ENCODE measurements at places on chromosomes 6 and 20.

GRCh38 chr6:3822747-3823445 lies 26.3 kb upstream of the FAM50B start:
- no peak for DNase-seq

GRCh38 chr6:68087399-68088133 lies 547.5 kb upstream of the ADGRB3 start:
- no peak for DNase-seq

GRCh38 chr20:6347916-6348315 lies 225.1 kb upstream of the FERMT1 start:
- no peak for DNase-seq

- no peak for DNase-seq
These were observed 375.7 kb upstream of the POU3F2 start for GRCh38 chr6:98458708-98459107.

GRCh38 chr6:134974370-134974769 lies 24.5 kb upstream of the ALDH8A1 start:
- no peak for DNase-seq

- no peak for DNase-seq
These were observed 699.0 kb downstream of the HDGFL1 start for GRCh38 chr6:23268348-23268747.

DNA sequence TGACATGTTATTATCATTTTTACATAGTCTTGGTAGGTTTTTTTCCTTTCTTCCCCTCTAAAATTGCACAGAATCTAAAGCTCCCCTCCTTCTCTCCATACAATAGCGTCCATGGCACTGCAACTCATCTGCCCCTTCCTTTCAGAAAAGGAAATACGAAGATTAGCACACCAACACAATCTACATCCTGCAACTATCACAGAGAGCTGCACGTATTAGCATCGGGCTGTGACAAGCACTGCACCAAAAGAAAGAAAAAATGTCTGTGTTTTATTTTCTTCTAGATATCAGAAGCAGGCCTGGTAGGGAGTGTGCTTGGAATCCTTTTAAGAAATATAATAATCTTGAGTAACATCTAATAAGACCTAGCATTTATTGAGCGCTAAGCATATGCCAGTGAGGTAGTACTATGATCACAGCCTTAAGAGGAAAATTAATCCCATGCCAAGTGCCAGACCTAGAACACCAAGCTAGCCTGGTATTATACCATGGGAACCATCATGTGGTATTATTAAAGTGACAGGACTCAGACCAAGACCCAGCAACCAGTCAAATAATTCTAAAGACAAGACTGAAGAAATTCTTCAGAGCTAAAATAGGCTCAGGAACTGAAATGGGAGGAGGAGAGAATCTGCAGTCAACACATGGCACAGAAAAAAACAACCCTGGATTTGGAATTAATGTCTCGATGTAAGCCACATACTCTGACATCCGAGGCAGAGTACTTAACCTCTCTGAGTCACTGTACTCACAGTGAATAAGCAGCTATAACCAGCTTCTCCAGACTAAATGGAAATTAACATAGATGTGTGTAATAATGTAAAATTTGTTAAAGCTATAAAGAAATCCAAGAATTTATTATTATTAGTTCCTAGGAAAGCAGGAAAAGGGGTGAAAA lies 124.3 kb downstream of the IPCEF1 start:
- no peak for DNase-seq

DNA sequence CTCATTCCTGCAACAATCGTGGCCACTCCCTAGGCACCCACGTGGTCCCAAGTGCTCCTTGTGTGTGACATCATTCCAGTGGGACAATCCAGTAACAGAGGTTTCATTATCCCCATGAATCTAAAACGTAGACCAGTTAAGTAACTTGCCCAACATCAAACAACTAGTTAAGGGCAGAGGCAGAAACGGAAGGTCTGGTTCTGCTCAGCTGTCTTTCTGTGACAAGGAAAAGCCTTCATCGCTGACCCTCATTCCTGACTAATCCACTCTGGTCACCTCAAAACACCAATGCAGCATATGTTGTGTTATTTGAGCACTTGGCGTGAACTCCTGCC lies 261.4 kb upstream of the JARID2 start:
- DNase-seq, result no peak

DNA sequence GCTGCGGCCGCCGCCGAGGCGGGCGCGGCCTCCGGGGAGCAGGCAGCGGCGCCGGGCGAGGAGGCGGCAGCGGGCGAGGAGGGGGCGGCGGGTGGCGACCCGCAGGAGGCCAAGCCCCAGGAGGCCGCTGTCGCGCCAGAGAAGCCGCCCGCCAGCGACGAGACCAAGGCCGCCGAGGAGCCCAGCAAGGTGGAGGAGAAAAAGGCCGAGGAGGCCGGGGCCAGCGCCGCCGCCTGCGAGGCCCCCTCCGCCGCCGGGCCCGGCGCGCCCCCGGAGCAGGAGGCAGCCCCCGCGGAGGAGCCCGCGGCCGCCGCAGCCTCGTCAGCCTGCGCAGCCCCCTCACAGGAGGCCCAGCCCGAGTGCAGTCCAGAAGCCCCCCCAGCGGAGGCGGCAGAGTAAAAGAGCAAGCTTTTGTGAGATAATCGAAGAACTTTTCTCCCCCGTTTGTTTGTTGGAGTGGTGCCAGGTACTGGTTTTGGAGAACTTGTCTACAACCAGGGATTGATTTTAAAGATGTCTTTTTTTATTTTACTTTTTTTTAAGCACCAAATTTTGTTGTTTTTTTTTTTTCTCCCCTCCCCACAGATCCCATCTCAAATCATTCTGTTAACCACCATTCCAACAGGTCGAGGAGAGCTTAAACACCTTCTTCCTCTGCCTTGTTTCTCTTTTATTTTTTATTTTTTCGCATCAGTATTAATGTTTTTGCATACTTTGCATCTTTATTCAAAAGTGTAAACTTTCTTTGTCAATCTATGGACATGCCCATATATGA lies 3.2 kb downstream of the MARCKS start:
- DNase-seq, result no peak

DNA sequence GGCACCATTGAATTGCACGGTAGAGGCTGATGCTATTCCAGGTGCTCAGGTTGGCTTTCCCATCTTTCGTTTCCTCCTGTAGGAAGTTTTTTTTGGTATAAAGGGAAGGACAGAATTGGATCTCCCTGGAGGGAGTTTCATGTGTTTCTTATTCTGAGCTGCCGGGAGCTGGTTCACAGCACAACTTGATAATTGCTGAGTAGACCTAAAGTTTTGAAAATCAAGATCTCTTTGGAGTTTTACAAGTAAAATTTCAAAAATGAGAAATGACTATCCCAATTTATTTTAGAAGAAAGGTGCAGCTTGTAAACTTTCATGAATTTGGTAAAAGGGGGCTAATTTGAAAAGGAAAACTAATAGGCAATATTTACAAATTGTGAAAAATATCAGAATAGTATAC lies 125.2 kb upstream of the ESR1 start:
- no peak for DNase-seq

DNA sequence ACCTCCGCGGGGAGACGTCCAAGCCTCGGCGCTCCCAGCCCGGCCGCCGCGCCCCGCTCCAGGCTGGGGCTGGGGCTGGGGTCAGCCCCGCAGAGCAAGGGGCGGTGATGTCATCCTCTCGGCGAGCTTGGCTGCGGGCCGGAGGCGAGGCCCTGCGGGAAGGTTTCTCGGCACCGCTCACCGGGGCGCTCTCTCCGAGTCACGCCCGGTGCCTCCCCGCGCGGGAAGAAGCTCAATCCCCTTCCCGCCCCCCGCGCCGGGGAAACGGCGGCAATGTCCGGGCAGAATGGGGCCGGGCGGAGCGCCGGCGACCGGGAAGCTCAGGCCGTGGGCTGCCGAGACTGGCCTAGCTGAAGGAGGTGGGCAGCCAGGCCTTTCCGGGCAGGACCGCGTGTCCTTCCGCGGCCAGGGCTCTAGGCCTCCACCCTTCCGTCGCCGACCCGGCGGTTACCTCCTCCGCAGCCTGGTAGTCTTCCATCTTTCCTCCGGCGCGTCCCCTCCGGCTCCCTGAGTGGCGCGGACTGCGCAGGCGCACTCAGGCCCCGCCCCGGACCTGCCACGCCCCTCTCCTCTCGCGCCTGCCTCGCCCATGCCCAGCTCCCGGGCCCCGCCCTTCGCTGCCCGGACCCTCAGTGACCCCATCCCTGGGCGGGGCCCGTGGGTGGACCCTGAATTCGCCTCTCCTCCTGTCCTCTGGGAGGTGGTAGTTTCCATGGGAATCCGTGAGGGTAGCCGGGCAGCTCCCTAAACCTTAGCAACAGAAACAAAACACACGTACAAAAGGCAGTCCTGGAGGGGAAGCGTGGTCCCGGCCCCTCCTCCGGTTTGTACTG lies at the start of gene DYNLT1:
TSS of gene DYNLT1 (minus strand) at position 513 of the 833 bp plus-strand sequence. CDS start at position 478, 35 bp downstream.
- DNase-seq, result no peak

DNA sequence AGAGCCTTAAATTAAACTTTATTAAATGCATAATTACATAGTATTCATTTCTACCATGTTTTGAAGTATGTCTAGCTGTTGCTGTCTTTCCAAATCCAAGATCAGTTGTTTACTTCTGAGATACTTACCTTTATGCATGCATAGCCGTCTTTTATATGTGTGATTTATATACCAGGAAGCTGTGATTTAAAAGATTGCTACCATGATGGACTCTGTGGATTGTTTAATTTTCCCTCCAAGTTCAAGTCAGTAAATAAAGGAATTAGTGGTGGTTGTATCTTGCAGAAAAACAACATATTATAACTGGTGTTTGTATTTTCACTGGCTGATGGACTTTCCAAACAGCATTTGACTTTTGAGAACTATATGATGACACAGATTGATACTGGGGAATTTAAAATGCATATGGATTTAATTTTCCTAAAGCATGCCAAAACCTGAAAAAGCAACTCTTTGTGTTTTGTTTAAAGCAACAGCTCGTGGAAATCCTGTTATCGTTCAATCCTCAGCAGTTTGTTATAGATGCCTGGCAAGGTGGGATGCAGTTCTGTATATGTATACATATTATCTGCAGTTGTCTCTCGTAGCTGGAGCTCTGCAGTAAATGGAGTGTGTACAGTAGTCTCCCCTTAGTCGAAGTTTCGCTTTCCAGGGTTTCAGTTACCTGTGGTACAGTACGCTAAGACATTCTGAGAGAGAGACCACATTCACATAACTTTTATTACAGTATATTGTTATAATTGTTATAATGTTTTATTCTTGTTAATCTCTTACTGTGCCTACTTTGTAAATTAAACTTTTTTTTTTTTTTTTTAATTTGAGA lies 77.1 kb downstream of the CBFA2T2 start:
- no peak for DNase-seq

DNA sequence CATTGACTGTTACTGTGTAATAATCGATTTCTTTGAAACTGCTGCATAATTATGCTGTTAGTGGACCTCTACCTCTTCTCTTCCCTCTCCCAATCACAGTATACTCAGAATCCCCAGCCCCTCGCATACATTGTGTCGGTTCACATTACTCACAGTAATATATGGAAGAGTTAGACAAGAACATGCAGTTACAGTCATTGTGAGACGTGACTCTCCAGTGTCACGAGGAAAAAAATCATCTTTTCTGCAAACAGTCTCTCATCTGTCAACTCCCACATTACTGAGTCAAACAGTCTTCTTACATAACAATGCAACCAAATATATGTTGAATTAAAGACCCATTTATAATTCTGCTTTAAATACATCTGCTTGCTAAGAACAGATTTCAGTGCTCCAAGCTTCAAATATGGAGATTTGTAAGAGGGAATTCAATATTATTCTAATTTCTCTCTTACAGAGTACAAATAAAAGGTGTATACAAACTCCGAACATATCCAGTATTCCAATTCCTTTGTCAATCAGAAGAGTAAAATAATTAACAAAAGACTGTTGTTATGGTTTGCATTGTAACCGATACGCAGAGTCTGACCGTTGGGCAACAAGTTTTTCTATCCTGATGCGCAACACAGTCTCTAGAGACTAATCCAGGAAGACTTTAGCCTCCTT lies 113.3 kb downstream of the TMEM242 start:
- DNase-seq, result no peak

- DNase-seq, result no peak
These were observed 11.8 kb upstream of the ZMYND8 start for GRCh38 chr20:47368301-47368700.

DNA sequence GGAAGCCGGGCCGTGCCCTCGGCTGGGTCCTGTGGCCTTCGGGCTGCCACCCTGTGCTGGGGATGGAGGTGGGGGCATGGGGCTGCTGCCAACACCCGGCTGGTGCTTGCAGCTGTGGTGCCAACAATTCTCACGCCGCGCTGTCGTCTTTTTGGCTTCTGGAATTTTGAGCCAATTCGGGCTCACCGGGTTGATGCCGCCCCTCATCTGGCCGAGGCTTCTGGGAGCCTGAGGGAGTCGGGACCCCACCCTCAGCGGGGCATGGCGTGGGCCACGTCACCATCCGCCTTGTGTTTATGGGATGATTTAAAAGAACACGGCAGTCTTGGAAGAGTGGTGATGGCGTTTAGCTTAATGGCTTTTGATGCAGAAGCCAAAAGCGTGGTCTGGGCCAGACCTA lies 8.7 kb upstream of the NPBWR2 start:
- no peak for DNase-seq

DNA sequence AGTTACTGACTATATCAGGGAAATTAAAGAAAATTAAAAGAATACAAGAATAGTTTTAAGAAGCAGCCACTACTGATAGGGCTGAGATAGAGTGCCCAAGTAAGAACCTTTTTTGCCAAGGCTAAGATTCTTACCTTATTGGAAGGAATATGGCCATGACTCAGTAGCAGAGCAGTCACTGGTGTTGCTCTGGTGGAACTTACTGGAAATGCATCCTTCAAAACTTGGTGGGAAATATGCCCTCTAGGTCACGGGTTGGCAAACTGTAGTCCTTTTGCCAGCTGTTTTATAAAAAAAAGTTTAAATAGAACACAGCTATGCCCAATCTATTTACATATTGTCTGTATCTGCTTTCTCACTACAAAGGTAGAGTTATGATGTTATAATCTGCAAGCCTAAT lies 6.0 kb downstream of the HSF2 start:
- no peak for DNase-seq

DNA sequence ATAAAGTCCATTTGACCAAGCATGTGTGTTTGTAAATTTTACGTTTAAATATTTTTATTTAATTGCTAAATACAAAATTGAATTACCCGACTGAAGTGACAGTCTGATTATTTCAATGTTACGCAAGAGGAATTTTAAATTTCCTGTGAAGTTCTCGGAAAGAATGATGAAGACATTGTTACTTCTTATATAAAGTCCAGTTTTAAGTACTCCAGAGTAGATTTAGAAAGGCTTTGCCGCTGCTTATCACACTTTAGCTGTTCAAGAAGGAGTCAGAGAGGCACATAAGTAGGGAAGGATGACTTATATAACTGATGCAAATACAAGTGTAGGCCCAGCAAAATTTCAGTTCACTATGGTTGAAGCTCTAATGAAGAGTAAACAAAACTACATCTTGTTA lies 265.1 kb upstream of the CITED2 start:
- DNase-seq, result no peak

DNA sequence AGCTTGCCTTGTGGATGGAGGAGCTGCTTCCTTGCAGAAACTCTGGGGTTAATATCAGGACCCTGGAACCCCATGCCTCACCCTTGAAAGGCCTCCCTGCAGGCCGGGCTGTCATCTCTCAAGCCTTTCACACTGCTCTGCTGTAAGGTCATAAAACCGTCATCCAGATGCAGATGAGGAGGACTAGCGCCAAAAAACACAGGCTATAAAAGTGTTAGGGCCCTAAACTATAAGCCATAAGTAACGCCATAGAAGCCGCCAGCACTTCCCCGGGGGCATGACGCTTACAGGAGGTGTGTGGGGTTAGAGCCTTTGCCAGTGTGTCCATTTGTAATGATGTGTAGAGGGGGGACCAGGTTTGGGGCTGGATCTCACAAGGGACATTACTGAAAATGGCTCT lies 47.6 kb downstream of the CDH4 start:
- DNase-seq, result peak; percentile 5

GRCh38 chr20:44582311-44583025 lies at the start of gene PKIG:
Gene PKIG, plus strand, starts transcription at chr20:44582579. Its CDS starts 31,978 bp downstream, at chr20:44614557.
- DNase-seq, result peak; percentile 63

GRCh38 chr6:144415014-144415413 lies 129.9 kb downstream of the UTRN start:
- DNase-seq, result no peak
